Fibroblast of skin of right biceps (primary cell): ENCODE measurements at places on chromosomes 7 and 10.

DNA sequence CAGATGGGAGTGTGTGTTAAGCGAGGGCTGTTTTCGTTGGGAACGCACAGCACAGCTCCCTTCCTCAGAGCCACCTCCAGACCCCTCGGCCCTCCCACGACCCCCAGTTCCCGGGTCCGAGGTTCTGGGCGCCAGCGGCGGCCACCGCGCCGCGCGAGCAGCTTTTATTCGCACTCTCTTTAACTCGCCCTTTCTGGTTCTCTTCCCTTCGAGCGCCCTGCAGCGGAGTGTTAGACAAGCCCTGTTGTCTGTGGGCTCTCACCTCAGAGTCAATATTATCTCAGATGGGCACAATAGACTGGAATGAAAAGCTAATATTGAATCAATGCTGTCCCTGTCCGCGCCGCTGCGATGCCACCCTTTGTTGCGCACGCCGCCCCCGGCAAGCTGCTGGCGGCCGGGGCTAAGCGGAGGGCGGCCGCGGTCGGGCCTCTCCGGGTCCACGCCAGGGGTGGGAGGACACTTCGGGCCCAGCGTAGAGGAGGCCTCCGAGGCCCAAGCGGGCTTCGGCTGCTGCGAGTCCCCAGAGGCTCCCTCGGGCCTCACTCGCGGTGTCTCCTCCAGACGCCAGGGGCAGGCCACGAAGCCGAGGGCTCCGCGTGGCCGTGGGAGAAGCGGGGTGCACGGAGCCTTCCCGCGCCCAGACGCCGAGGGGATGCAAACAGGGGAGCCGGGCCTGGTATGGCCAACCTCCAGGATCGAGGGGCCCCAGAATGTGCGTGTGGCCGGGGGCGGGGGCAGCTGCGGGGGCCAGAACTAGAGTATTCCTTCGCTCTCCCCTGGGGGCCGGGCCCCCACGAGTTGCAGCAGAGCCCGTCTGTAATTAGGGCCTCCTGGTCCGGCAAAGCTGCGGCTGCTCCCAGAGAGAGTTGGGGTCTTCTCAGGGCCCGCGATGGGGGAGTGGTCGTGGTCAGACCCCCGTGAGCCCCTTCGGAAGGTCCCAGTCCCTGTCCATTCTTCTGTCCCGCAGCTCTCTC, 7.9 kb upstream of the EMX2 start:
- DNase-seq = peak; percentile 48

DNA sequence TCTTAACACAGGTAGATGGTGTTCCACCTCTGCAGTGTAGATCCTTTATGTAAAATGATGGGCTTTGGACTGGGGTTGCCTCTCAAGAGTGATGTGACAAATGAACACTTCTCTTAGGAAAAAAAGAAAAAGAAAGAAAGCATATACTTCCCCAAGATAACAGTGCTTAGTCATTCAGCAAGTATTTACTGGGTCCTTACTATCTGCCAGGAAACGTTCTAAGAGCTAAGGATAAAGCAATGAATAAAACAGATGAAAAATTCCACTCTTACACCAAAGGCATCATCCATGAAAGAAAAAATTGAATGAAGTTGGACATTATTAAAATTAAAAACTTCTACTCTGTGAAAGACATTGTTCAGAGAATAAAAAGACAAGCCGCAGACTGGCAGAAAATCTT, 177.3 kb downstream of the C7orf25 start:
- peak; percentile 68 for DNase-seq

- DNase-seq = peak; percentile 2
These were observed 203.1 kb upstream of the PCLO start for GRCh38 chr7:83365746-83366145.

DNA sequence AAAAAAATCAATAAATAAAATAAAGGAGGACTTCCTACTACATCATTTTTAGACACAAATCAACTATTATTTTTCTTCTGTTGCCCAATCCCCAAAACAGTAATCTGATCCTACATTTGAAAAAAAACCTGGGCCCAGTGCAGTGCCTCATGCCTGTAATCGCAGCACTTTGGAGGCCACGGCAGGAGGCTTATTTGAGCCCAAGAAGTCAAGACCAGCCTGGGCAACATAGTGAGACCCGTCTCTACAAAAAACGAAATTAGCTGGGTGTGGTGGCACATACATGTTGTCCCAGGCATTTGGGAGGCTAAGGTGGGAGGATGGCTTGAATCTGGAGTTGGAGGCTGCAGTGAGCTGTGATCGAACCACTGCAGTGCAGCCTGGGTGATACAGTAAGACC, 2.7 kb upstream of the GTF2I start:
- no peak for DNase-seq
